GM23248 (cell line): ENCODE measurements at places on chromosomes 3 and 15. TPM values are rescaled to one million over a fixed set of nuclear protein-coding genes. Genes with fewer than 3 reads are reported as not detected.

- no peak overlapping the region for H3K4me3 ChIP-seq
- DNase-seq = no peak
- H3K4me1 ChIP-seq = peaks cover 37% of the 10 kb centered on the region
- H3K27me3 ChIP-seq = no peaks in the 10 kb centered on the region
These were observed 176.9 kb downstream of the TNIK start for GRCh38 chr3:171283183-171283847.

GRCh38 chr3:115652738-115653137 is 29.4 kb downstream of the GAP43 start:
- peaks cover 19% of the 10 kb centered on the region for H3K4me1 ChIP-seq
- H3K36me3 ChIP-seq = no peaks in the 10 kb centered on the region
- H3K4me3 ChIP-seq = no peak overlapping the region
- DNase-seq = no peak

DNA sequence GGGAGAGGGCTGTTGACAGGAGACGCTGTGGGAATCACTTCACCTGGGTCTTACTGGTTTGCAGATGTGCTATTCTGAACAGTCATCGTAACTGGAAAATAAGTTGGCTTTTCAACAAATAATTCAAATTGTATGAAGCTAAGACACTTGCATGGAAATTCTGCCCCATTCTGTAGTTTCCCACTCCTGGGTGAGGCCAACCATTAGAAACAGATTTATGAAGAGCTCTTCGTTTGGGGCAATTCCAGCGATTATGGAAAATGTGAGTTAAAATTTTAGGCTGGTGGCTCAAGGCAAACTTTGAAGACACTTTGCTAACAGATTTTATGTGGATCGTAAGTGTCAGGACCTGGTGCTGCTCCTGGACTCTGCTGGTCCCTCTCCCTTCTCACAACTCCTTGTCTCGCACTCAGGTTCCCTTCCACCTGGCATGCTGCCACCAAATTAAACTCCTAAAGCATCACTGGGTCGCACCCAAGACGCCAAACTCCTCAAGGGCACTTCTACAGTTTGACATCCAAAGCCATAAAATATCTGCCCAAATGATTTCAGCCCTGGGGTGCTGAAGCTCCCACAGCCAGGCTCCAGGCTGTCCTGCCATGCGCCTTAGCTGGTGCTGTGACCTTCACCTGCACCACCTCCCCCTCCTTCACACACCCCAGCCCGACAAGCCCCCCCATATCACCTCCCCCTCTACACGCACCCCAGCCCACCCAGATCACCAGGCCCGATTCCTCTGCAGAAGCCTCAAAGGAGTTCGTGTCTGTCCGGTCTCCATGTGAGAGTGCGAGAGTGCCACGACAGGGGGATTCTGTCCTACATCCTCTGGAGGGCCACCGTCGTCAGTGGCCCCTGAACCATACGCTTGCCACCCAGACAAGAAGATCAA is 138.4 kb downstream of the NSMCE3 start:
- H3K27me3 ChIP-seq = peaks cover 3% of the 10 kb centered on the region; the same call in 1 of the 2 replicates
- H3K36me3 ChIP-seq = no peaks in the 10 kb centered on the region
- no peaks in the 10 kb centered on the region for H3K4me1 ChIP-seq
- no peak overlapping the region for H3K4me3 ChIP-seq

- H3K27ac ChIP-seq = no peak overlapping the region
- no peaks in the 10 kb centered on the region for H3K27me3 ChIP-seq
- no peaks in the 10 kb centered on the region for H3K36me3 ChIP-seq
- no peak for DNase-seq
These were observed 109.0 kb downstream of the TIGIT start for GRCh38 chr3:114402838-114403237.

DNA sequence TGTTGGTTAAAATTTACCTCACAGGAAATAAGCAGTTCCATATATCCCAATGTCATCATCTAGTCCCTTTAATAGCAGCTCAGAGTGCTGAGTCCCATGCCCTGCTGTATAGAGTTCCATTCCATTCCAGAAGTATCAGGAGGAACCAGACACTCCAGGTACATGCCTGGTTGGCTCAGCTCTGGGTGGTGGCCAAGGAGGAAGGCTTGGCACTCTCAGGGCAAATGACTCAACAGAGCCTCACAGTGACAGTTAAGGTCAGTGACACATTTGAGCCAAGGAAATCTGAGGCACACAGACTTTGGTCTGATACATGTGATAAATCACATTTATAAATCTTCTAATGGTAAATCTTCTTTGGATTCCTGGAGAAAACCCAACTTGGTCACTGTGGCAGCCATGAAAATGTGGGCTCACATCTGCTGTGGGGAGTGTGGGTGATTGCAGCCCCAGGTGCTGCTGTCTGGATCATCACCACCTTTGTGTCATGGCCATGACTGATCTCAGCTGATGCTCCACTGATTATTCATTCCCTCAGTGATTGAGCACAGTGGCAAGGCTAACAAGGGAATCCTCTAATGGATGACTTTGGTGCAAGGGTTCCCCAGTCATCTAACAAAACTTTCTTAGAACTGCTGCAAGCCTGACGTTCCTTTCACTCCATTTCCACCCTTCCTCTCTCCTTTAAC is 9.3 kb downstream of the HHLA2 start:
- no peak overlapping the region for H3K4me3 ChIP-seq
- no peaks in the 10 kb centered on the region for H3K4me1 ChIP-seq
- H3K27me3 ChIP-seq = no peaks in the 10 kb centered on the region
- H3K36me3 ChIP-seq = no peaks in the 10 kb centered on the region

GRCh38 chr3:29335438-29335837 is 54.6 kb downstream of the RBMS3 start:
- H3K36me3 ChIP-seq = no peaks in the 10 kb centered on the region
- peak overlapping the region; percentile 91 for H3K27ac ChIP-seq
- DNase-seq = peak; percentile 100
- peak overlapping the region; percentile 67 for H3K4me3 ChIP-seq
- no peaks in the 10 kb centered on the region for H3K27me3 ChIP-seq

The GOLGA8Q gene
- 0.76 TPM in 1 of 2 replicates, not detected in the other for total RNA-seq

The UNC13C gene
- total RNA-seq = not detected in 2 replicates

The MYLK gene
- 157 and 174 TPM in 2 replicates for total RNA-seq

The PARP14 gene
- total RNA-seq = 11.6 and 11.7 TPM in 2 replicates
